ENCODE measurements at places on chromosomes 6 and 20.

GRCh38 chr6:12081771-12082170 is 69.7 kb downstream of the HIVEP1 start:
- DNase-seq = no peak

- DNase-seq = no peak
Observed at GRCh38 chr6:33851959-33852358, 48.2 kb upstream of the MLN start.

DNA sequence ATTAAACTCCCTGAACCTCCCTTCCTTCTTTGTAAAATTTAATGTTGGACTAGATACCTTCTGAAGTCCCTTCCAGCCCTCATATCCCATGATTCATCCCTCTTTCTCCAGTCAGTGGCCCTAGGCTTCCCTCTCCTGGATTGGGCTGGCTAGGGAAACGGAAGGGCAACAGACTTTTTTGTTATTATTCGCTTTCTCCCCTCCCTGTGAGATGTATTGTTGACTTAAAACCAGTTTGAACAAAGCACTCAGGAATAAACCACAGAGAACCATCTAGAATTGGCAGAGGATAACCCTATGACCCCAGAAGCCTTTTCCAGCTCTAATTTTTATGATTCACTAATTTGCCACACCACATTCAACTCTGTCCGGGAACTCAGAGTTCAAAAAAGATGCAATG is 239.7 kb upstream of the SUPT3H start:
- no peak for DNase-seq

GRCh38 chr6:90411292-90411781 is 114.7 kb upstream of the BACH2 start:
- DNase-seq = no peak

GRCh38 chr6:47278545-47278944 is 31.2 kb downstream of the TNFRSF21 start:
- no peak for DNase-seq

DNA sequence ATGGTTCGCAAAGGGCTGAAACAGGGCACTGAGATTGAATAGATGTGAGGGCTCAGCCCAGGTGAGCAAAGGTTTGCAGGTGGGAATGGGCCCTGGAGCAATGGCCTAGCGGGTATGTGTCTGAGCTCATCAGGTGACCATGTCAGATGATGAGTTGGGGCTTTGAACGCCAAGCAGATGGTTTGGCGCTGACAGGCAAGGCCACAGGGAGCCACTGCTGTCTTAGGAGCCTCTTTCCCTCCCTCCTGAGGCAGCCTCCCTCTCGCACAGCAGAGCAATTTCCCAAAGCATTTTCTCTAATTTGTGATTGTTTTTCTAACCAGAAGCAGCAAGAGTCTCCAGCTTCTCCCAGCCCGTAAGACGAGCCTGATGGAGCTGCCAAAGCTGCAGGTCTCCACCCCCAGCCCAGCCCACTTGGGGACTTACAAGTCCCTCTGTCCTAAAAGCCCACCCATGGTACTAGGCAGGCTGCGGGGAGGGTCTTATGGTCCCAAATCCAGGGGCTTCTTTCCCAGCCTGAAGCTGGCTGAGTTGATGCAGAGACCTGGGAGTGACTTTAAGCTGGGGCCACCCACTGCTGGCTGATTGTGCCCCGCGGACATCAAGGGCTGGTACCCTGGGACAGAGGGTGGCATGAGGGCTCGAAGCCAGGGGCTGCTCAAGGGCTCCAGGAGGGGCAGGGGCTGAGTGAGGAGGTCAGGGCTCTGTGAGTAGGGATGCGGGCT is 11.6 kb downstream of the CDH22 start:
- no peak for DNase-seq

DNA sequence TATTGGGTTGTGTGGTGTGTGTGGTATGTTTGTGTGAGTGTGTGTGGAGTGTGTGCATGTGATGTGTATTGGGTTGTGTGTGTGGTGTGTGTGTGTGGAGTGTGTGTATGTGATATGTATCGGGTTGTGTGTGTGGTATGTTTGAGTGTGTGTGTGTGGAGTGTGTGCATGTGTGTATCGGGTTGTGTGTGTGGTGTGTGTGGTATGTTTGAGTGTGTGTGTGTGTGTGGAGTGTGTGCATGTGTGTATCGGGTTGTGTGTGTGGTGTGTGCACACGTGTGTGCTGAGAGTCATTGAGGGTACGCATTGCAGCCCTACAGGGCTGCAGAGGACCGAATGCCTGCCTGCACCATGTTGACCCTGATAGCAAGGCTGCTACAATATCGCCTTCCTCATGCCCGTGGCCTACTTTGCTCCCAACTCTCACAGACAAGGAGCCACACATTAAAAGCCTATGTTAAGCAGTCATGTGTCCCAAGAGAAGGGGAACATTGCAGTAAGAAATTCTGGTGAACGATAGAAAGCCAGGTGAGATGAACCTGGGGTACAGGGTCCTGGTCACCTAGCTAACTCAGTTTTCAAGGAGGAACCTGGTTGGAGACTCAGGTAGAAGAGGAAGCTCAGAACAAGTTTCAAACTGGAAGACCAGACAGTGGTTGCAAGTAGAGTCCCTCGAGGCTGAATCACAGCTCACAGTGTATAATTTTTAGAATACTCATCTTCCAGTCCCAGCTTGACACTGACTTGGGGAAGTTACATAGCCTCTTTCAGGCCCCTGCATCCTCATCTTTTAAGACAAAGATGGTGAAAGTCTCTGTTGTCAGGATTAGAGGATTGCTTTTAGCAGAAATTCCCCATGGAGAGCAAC is 45.7 kb upstream of the TMEM170B start:
- no peak for DNase-seq

- no peak for DNase-seq
Observed at GRCh38 chr6:156102129-156102528, 646.5 kb upstream of the NOX3 start.

GRCh38 chr6:151808371-151809241 is 1.1 kb downstream of the ESR1 start:
- no peak for DNase-seq

GRCh38 chr20:52411611-52412010 is 220.0 kb upstream of the ZFP64 start:
- no peak for DNase-seq

DNA sequence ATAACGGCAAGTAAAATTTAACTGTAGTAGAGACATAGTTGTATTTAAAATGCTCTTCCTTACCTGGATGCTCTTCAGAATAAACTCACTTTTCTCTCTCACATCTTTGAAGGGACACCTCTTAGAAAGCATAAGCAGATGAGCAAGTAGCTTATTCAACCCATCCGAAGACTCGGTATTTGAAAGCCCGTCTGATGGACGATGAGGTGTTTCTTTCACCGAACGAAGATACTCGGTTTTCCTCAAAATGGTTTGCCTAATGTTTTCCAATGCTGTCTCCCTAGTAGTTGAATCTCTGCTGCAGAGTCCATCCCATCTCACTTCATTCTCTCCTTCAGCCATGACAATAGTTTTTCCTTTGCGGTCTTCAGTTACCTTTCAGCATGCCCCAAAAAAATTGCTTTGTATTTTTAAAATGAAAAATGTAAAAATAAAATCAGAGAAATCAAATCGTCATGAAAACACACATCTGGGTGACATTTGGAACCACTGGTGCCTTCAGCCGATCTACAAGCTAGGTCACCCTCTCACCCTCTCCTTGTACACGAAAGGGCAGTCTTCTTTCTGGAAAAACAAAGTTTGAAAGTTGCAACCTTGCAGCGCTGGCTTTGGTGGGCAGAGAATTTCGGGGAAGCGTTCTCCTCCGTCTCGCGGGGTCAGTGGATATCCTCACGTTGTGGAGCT is 772 bp downstream of the SESN1 start:
- DNase-seq = no peak

DNA sequence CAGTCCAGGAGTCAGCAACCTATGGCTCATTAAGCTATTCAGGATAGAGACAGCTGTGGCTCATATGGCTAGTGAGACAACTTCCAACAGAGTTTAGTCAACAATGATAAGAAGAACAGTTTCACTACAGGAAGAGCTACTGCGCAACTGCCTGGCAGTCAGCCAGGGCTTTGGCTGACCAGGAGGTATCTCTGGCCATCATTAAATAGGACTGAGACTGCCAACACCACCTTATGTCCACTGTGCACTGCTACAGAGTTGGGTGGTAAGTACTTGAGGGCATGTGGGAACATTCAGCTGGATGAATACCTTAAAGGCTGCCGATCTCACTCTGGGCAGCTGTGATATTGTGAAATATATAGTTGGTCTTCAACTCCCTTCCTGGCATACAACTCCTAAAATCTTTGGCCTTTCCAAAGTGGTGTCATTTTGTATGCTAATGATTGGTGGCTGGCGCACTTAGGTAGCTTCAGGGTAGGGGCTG is 52.2 kb upstream of the FAM83C start:
- DNase-seq = no peak

DNA sequence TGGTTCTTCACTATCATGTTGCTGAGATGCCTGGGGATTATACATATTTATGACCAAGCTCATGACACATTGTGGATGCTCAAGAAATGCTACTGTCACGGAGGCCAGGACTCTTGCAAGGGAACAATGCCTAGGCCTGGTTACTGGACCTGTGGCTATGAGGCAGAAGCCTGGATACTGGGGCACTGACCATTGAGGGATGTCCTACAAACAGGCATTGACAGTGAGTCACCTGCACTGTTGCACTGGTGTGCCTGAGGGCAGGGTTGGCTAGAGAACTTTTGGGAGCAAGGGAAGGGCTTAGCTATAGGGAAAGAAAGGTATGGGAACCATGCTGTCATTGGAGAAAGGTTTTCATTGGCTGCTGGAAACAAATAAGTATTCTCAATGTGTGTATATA is 313.1 kb upstream of the SUPT3H start:
- DNase-seq = no peak

DNA sequence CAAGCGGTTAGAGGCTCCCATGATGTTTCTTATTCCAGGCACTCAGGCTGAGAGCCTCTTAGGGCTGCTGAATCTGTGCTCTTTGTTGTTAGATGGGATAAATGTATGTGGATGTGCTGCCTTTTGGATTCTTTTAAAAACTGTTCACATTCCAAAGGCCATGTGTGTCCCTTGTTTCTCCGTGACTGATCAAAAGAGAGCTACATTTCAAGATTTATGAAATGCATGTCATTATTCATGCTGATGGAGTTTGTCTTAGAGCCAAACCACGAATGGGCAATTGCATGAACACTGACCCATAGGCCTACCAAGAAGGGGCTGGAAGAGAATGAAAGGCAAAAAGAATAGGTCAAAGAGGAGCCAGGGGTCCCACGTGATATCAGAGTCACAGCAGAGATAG is 104.9 kb upstream of the TSHZ2 start:
- no peak for DNase-seq

GRCh38 chr6:123430970-123431369 is 205.8 kb downstream of the TRDN start:
- DNase-seq = no peak

DNA sequence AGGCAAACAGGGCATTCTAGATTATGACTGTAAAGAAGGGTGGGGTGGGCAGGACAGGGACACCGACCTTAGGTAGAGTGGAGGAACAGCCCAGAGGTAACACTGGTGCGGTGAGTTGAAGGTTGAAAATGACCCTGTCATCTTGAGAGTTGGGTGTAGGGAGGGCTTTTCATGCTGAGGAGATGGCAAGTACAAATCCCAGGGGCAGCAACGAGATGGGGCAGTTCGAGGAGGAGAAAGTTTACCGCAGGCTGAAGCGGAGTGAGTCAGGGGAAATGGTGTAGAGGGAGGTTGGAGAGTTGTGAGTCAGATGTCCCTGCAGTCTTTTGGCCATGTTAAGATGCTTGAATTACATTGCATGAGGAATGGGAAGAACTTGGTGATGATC is 101.1 kb downstream of the HIVEP1 start:
- no peak for DNase-seq

DNA sequence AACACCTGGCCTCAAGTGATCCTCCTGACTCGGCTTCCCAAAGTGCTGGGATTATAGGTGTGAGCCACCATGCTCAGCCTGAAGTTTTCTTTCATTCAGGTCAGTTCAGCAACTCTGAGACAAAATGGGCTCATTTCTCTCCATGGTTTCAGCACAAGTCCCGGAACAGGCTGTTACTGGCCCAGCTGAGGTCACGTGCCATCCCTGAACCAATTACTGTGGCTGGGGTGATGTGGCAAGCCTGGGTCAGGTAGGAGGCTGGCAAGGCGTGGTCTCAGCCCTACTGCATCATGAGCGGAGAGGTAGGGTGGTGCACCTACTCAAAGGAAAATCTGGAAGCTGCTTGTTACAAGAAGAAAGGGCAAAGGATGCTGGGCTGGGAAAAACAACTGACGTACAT is 326.4 kb downstream of the KIF16B start:
- no peak for DNase-seq

GRCh38 chr6:75643173-75643572 is 41.5 kb downstream of the SENP6 start:
- no peak for DNase-seq

DNA sequence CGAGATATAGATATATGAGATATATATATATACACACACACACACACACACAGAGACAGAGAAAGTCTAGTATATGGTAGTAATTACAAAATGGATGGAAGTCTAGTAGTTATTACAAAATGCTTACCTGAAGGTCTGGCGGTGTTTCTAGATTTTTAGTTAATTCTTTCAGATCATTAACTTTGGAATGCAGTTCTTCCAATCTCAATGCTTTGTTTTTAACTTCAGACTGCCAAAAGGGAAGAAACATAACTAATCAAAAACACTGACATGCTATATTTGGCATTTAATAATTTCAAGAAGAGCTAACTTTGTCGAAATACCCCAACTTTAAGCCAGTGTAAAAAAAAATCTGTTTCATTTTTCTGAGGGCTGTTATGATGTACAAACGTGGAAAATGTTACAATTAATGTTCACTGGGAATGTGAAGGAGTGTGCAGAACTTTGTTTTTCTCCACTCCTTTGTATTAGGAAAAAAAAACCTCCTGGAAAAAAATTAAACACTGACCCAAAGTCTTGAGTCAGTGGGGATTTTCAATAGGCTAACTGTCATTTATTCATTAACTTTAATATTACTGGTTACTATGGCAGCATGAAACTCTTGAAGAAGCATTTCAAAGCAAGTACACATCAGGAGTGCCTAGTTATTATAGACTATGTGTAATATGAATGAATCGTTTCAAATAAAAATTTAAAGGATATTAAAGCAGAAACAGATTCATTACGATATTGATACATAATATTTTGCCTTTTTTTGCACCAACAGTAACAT is 232.9 kb downstream of the SYNE1 start:
- DNase-seq = no peak

DNA sequence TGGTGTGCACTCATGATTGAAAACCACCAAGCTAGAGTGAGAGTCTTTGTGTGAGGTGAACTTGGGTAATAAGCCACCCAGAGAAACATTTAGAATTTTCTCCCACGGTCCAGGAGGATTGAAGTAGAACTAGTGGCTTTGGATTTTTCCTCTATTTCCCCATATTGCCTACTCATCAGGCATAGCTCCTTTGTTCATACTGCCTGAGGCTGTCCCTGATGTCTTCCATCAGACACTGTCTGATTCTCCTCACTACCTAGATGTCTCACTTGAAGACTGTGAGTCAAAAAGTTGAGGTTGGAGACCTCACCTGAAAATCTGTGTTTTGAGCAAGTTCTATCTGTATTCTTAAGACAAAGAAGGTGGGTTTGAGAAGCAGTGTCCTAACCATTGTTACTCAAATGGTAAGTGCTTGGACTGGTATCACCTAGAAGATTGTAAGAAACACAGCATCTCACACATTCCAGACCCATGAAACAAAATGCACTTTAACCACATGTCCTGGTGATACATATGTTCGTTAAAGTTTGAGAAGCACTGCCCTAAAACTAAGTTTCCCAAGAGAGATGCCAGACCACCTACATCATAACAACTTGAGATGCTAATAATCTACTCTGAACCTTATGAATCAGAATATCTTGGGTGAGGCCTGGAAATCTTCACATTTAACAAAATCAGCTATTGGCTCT is 523.4 kb upstream of the BTBD3 start:
- no peak for DNase-seq

GRCh38 chr6:137588472-137588871 is 94.3 kb upstream of the OLIG3 start:
- DNase-seq = no peak

Measured in SHP77 treated with DMSO at 0.1 percent for 48 hours (cell line).